ENCODE measurements at places on chromosomes 16 and 17.

DNA sequence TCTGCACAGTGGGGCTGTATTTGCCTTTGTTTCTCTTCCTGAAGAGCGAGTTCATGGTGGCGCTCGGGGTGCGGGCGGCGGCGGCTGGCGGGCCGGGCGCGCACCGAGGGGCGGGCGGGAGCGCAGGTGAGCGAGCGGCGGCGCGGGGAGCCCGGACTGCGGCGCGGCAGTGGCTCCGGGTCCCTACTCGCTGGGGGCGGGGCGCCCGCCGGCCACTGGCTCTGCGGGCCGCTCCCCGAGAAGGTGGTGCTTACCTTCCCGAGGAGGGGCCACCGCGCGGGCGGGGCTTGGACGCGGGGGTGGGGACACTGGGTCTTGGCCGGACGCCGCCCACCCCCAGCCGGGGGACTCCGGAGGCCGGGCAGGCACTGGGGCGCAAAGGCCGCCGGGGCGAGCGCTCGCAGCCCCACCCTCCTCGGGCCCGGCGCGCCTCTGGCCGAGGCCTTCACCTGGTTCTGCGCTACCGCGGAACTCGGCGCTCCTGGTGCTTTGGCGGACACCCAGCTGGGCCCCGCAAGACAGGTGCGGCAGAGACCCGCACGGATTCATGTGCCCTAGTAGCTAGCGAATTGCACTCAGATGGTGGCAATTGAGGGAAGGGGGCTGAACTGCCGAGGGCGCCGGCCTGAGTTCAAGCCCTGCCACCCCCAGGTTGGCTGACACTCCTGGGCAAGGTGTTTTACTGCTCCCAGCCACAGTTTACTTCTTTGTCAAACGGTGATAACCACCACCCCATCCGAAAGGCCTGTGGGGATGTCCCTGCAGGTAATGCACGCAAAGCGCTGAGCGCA is at the start of gene PPL:
Gene PPL, minus strand, starts transcription at position 158 of the 791 bp plus-strand sequence. Its CDS starts 103 bp downstream, at position 55.
- no peak for DNase-seq

- no peak for DNase-seq
Observed at GRCh38 chr17:80339731-80340456, 75.1 kb upstream of the ENDOV start.

DNA sequence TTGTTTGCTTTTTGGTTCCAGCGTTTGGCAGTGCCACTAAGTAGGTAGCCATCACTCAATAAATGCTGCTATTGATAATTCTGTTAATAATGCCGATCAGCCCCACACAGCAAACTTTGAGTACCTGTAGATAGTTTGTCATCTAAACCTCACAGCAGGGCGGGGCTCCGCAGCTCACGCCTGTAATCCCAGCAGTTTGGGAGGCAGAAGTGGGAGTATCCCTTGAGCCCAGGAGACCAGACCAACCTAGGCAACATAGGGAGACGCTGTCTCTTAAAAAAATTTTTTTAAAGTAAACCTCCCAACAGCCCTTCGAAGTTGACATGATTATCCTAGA is 1.6 kb downstream of the BFAR start:
- DNase-seq = no peak

- DNase-seq = no peak
Observed at GRCh38 chr17:68963958-68964357, 8.8 kb upstream of the ABCA8 start.

GRCh38 chr17:19010729-19011505 is 6.4 kb upstream of the FAM83G start:
- DNase-seq = no peak

GRCh38 chr16:14489460-14489859 is 140.6 kb downstream of the PARN start:
- DNase-seq = no peak

GRCh38 chr16:51175081-51175480 is 24.0 kb upstream of the SALL1 start:
- DNase-seq = no peak

GRCh38 chr17:31417051-31417792 is 25.7 kb downstream of the RAB11FIP4 start:
- DNase-seq = no peak

GRCh38 chr16:7997966-7998365 is 592.3 kb downstream of the TMEM114 start:
- no peak for DNase-seq
